GM12865 (cell line): ENCODE measurements at places on chromosomes 11 and 22.
A peak's percentile ranks its signal among the peaks of the same experiment; 100 is the strongest.

GRCh38 chr11:111829185-111829968 is 42.0 kb downstream of the ALG9 start:
- DNase-seq: peak; percentile 50

DNA sequence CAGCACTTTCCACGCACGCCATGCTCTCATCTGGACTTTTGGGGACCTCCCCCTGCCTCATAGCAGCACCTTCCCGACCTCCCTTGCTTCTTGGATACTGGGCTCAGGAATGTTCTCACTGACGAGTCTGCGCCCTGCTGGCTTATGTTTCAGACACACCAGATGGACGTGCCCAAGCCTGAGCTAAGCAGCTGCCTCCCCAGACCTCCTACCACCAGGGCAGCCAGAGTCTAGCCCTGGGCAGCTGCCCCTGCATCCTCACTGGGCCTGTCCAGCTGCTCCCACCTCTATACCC is 13.2 kb upstream of the RGL4 start:
- DNase-seq: no peak

- no peak for DNase-seq
These were observed 23.5 kb downstream of the TTC28 start for GRCh38 chr22:28656181-28656580.

DNA sequence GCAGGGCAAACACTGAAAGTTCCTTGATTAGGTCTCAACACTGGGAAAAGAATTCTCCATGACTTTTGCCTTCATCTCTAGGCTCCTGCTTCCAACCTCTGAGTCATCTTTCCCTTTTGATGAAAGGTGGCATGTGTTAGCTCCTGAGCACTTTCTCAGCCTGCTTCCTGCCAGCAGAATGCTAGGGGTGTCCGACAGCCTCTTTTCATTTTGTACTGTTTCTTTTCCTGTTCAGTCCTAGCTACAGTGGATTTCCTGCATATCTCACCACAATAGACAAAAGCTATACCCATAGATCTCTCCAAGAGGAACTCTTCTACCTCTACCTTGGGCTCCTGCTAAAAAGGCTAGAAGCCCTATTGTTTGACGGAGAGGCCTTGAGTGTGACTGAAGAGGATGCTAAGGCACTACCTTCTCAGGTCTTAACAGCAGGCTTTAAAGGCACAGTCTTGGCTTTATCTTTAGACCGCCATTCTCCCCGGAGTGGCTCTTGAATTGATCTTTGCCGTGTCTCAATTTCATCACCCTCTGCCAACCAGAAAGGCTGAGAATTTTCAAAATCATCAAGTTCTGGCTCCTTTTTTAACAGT is 145.5 kb downstream of the RBFOX2 start:
- DNase-seq: peak; percentile 17

DNA sequence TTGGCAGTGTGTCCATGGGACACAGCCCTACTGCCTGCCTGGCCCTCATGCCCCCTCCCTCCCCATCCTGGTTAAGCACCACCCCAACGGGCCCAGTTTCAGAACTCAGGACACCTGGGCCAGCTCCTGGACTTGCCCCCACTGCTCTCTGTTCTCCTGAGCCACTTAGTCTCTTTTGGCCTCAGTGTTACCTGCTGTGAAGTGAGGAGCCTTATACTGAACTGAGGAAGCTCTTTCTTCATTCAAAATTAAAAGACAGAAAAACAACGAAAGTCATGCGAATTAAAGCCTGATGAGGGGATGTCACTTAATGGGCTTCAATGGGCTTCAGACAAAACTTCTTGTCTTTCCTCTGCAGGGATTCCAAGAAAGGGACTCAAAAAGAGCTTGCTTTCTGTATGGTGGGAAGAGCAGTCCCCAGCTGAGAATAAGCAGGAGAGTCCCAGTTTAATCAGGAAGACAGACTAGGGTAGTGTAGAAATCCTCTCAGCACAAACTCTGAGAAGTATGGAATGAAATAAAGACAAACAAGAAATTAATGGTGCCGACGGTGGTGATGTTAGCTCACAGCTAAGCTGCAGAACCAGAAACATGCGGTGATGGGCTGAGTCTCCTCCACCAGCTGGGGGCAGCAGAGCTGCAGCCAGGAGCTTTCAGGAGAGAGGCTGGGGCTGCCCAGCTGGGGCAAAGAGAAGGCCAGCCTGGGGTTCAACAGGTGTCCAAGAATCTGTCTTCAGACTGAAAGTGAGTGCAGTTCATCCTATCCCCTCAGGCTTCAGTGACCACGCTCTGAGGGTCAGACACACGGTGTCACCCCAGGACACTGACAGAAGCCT is 101.0 kb downstream of the GGTLC2 start:
- peak; percentile 57 for DNase-seq

GRCh38 chr22:47631571-47632102 is 869.2 kb downstream of the TBC1D22A start:
- no peak for DNase-seq
